AG04450 (cell line): ENCODE measurements at places on chromosomes 3 and 15. TPM values are rescaled to one million over a fixed set of nuclear protein-coding genes. Genes with fewer than 3 reads are reported as not detected.
A peak's percentile ranks its signal among the peaks of the same experiment; 100 is the strongest.

The MNS1 gene
- 1.3 and 1.9 TPM in 2 replicates for polyA plus RNA-seq

The CMTM8 gene
- 0.22 and 0.31 TPM in 2 replicates for polyA plus RNA-seq

The ZNF80 gene
- not detected in 2 replicates for polyA plus RNA-seq

The AMIGO3 gene
- polyA plus RNA-seq = 0.11 TPM in 1 of 2 replicates, not detected in the other

The CACNA2D2 gene
- polyA plus RNA-seq = 0.09 TPM in 2 replicates

The GCSAM gene
- not detected in 2 replicates for polyA plus RNA-seq

The WDR93 gene
- 0.05 TPM in 2 replicates for polyA plus RNA-seq

DNA sequence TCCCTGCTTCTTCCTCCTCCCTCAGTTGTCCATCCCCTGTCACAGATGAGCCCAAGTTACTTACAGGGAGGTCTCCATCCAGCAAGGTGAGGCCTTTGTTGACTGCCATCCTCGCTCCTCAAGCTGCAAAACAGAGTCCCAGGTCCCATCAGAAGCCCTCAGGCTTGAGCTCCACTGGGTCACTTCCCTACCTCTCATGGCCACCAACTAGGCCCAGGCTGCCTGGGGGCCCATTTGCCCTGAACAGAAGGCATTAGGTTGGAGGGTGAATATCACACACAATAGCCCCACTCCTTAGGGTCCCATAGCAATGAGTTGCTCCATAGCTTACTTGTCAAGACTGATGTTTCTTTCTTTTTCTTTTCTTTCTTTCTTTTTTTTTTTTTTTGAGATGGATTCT is 1.8 kb downstream of the PLIN1 start:
- no peak for DNase-seq

DNA sequence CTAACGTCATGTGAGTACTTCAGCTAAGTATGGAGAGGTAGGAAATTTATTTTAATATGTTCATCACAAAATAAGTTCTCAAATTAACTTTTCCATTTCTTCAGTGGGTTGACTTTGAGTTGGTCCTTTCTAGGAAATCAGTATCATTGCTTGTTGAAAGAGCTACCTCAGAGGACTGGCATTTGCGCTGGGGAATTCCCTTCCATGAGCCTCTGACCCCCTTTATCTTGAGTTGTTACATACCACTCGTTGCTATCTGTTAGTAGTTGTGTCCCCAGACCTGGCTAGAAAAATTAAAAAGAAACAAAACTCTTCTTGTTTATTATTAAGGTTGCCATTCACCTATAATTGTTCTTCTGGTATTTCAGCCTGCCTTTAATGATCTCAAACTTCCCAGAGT is 96.8 kb upstream of the ROBO2 start:
- DNase-seq = no peak

GRCh38 chr3:14133876-14134275 is 9.0 kb downstream of the TMEM43 start:
- DNase-seq = no peak

DNA sequence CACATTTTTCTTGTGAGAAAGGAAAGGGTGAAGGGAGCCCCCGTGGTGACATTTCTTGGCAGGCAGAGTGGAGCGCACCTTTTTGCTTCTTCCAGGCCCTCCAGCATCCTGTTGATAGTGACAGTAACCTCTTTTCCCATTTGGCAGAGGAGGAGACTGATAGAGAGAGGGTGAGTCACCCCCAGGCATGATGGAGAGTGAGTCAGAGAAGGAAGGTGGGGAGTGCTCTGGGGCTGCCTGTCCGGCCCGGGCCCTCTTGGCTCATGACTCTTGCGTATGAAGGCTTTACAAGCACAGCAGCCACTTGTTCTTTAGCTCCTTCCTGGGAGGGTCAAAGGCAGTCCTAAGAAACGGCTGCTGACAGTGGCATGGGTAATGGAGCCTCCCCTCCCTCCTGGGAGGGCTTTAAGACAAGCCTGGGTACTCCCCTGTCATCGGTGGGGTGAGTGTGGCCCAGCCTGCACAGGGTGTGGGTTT is 16.0 kb downstream of the ANKRD63 start:
- peak; percentile 57 for DNase-seq

GRCh38 chr15:63539998-63540397 is 35.6 kb downstream of the USP3 start:
- DNase-seq = no peak

DNA sequence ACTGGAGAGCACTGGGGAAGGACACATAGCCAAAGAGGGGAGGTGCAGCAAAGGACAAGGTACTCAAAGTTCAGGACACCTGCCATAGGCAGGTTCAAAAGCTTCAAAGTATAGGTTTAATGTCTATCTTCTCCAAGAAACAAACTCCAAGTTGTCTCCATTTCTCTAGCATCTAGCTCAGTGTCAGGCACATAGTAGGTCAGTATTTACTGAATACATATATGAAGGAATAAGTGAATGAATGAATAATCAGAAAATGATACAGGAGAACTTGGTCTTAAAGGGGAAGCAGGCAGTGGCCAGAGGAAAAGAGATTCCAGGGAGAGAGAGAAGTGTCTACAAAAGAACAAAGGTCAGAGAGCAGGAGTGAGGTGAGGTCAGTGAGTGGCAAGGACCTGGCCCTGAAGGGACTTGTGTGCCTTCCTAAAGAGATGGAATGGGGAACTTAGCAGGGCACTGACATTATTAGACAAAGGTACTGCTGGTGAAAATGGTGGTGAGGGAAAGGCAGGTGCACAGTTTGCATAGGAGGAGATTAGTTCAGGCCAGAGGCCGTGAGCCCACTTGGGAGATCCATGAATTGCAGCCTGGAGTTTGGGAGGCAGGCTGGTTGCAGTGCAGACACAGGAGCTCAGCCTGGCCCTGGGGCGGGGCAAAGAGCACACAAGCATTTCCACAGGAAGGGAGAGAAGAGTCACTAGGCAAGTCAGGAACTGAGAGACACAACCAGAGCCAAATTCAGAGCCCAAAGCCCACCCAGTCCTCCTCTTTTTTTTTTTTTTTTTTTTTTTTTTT is 21.4 kb downstream of the TBC1D2B start:
- DNase-seq = no peak

DNA sequence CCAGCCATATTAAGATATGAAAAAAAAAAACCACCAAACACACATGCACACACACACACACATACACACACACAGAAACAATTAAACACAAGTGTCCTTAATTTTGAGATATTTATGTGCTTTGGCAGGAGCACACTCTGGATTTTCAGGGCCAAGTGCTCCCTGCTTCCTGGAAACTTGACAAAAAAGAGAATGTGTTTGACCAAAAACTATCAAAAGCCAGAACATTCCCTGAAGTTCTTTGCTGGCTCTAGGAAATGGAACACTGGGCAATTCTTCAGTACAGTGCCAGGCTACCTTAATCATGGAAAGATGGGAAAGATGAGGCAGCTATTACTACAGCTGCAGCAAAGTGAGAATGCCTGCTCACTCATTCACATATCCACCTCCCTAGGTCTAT is 44.6 kb downstream of the P3H2 start:
- DNase-seq = no peak

GRCh38 chr3:135688003-135688402 is 277.5 kb upstream of the PPP2R3A start:
- no peak for DNase-seq

DNA sequence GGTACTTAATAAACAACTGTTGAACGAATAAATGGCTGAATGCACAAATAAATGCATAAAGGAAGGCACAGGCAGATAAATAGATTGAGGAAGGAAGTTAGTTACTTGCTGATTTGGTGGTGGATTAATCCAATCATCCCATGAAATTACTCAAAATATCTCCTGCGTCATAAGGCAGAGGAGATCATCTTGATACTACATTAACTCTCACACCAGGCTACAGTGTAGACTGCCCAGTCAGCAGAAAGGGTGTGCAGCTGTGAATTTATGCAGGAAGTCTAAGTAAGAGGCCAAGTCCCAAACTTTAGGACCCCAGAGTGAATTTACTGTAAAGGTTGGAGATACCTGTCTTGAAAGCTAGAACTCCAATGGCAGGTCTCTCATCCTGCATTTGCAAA is 38.6 kb downstream of the PRICKLE2 start:
- DNase-seq = no peak

GRCh38 chr3:67077656-67078055 is 79.5 kb downstream of the KBTBD8 start:
- DNase-seq = no peak
